Omental fat pad (tissue), 4 donors: ENCODE measurements at places on chromosomes 5 and 9. TPM values are rescaled to one million over a fixed set of nuclear protein-coding genes. Genes with fewer than 3 reads are reported as not detected.

Gene SPATA31A1
- not detected for total RNA-seq

Gene C5
- 5.2 TPM for total RNA-seq

Gene MRPL36
- 52.0 TPM for total RNA-seq

Gene HTR1A
- not detected for total RNA-seq

Gene WDR31
- 0.69 TPM for total RNA-seq

Gene ANKS6
- total RNA-seq, result 14.7 TPM

DNA sequence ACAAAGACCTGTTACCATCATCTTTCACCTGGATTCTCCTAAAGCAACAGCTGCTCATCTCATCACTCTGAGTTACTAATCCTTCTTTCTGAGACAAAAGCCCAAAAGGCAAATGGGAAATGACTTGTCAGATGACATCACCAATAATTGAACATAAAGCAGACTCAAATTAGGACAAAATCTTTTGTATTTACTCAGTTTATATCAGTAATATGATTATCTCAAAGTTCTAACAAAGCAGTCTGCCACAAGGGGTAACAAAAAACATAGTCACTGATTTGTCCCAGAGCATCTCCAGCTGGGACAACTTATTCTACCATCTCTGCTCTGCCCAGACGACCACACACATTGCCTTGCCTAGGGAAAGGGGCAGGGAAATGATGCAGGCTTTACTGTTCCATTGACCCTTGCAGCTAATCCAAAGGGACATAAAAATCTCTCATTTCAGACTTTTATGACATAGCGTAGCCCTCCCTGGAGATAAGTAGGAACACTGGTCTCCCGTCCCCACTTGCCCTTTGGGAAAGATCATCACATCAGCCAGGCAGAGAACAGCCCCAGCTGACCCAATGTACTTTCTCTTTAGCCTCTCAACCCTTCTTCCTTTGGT, 249.5 kb upstream of the PTGER4 start:
- no peak for DNase-seq

DNA sequence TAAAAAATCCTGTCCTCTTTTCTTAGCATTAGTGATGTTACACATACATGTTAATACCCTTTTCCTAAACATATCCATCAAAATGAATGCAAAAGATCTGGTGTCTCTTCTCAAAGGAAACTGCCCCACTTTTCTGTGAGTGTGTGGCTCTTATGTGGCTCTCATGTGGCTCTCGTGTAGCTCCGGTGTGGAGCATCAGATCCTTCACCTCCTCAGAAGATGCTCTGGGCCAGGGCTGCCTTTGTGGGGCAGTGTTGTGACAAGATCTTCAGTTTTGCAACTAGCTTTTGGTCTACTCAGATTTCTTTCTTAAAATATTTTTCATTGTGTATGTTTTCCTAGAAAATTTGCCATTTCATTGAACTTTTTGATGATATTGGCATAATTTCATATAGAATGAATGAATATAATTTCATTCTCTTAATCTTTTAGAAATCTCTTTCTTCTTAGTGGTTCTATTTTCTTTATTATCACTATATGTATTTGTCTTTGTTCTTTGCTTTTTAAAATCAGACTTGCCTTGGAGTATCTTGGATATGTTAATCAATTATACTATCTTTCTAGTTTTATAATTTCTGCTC, 19.4 kb downstream of the GARNL3 start:
- DNase-seq, result no peak

- DNase-seq, result no peak
Observed at GRCh38 chr9:109224751-109225150, 57.7 kb upstream of the FRRS1L start.

- no peak for DNase-seq
Observed at GRCh38 chr5:78293851-78294247, 649 bp downstream of the AP3B1 start.

DNA sequence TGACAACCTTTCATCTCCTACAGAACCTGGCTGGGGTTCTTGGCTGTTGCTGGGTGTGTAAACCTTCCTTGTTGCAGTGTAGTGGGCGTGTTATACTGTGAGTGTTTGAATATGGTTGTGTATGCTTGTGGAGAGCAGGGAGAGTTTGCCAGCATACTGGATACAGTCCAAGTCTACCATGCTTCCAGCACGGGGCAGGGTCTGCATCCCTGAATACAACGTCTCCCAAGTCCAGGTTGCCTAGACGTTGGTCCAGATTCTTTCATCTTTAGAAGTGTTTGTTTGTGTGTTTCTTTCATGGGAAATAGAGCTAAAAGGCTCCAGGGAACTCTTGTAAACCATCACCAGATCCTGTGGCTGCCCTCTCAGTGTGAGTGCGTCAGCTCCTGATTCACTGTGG, 46.4 kb downstream of the SYK start:
- no peak for DNase-seq
